ENCODE measurements at places on chromosomes 16 and 17.

DNA sequence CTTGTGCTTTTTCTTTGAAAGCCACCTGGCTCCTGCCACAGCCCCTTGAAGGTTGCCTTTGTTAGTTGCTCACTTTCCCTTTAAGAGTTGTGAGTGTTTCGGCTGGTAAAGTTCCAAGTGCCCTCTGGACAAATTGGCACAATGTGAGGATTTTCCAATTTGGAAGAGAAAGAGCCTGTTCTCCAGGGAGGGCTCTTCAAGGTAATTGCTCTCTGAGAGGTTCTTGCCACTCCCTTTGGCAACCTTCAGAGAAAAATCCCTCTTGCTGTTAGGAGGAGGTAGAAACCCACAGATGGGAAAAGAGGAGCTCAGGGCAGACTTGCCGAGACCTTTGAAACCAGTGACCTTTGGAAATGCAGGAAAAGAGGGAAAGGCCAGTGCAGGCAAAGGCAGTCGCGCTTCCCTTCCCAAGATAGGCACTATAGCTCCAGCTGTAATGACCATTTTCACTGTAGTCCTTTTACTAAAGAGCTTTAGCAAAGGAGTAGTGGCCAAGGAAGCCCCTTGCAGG is 49.0 kb upstream of the AKAP1 start:
- no peak for DNase-seq

GRCh38 chr17:611202-611601 is 103.4 kb downstream of the VPS53 start:
- DNase-seq, result no peak

- DNase-seq, result no peak
Observed at GRCh38 chr16:49024896-49025295, 256.7 kb downstream of the CBLN1 start.

DNA sequence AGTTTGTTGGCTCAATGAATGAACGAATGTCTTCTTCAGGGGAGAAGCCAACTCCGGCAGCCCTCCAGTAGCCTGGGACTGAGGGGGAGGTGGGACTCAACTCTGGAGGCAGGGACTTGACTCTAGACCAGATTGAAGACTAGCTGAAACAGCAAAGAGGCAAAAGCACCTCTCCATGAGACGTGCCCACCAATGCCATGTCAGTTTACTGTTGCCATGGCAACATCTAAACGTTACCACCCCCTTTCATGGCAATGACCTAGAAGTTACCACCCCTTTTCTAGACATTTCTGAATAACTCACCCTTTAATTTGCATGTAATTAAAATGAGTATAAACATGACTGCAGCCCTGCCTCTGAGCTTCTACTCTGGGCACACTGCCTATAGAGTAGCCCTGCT is 91.8 kb downstream of the ASIC2 start:
- no peak for DNase-seq

- DNase-seq, result no peak
Observed at GRCh38 chr17:38535886-38536285, 69.9 kb downstream of the SRCIN1 start.

- peak; percentile 34 for DNase-seq
Observed at GRCh38 chr17:47698749-47699535, 5.0 kb downstream of the TBKBP1 start.

DNA sequence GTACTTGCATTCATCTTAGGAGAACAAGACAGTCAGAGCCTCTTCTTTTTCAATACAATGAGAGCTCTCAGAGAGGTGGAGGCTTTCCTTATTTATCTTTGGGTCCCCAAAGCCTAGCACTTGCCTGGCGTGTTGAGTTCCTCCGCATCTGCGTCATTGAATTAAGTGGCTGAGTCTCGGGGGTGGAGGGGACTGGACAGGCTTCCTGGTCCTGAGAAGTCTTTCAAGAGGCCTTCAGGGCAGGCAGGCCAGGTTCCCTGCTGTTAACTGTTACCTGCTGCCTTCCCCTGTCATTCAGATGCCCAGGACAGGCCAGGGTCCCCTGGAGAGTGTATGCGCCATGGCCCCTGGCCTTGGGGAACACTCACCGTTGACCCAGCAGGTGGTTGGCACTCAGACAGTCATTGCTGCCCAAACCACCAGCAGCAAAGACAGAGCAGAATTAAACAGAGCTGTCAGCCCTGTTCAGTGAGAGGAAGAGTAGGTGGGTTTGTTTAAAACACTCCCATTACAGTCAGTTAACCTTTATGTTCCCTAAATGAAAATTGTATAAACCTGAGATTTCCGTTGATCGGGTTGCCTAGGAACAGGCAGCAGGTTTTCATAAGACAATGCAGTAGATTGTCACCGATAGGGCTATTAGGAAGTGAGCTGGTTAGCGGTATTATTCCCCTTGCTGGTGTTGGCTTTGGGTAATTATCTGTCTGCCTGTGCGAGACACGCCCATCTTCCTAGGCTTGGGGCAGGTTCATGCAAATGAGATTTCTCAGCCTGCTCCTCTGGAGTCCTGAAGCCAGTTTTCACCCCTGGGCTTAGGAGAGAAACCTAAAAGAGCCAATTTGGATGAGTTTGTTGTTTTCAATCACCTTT is 132.7 kb downstream of the CCDC182 start:
- DNase-seq, result no peak

DNA sequence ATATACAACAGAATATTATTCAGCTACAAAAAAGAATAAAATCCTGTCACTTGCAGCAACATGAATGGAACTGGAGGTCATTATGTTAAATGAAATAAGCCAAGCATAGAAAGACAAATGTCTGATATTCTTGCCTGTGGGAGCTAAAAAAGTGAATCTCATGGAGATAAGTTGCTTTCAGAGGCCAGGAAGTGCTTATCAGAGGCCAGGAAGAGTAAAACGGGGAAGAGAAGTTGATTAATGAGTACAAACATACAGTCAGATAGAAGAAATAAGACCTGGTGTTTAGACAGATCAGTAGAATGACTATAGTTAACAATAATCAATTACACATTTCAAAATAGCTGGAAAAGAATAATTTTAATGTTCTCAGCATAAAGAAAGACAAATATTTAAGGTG is 54.4 kb upstream of the CPHXL start:
- no peak for DNase-seq

- DNase-seq, result no peak
Observed at GRCh38 chr16:12390644-12391043, 413.0 kb downstream of the CPPED1 start.
